GM13976 (cell line): ENCODE measurements at places on chromosomes 6 and 20.

DNA sequence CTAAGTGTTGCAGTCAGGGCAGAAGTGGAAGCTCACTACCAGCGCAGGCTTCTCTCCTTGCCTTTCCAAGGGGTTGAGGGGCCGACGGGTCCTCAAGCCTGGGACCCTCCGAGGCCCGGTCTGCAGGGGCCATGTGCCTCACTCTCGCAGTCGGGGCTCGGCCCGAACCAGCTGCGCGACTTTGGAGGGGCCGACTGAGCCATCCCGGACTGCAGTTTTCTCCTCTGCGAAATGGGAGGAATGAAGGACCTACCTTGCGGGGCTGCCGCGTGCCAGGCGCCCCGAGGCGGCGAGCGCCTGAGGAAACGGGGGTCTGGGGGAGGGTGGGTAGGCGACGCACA is 5.6 kb downstream of the LZTS3 start:
- DNase-seq, result peak; percentile 16

GRCh38 chr6:32194825-32195651 is 2.6 kb upstream of the GPSM3 start:
- DNase-seq, result no peak

DNA sequence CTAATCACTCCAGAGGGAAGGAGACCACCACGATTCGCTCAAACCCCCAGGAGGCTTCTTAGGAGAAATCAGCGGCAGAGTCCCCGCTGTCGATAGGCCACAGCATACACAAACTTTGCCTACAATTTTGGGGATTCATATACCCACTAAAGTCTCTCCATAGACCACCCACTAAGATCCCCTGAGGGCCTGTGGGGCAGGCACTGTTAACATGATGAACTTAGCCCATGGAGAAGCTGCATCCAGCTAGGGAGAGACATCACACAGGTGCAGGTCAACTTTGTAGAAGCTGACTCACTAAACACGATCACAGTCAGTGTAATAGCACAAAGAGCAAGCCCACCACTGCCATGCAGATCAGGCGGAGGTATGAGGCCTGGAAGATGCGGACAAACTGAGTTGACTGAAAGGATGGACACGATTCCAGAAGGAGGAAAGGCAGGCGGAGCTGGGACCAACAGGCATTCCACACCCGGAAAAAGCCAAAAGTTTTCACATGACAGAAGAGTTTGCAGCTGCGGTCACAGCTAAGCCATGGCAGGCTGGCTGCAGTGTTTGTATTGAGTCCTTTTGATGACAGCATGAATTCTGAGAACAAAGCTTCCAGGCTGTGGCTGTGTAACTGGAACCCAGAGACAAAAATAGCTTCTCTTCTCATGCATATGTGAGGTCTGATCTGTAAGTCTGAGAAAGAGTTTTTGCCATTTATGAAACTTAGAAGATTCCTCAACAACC is 75.7 kb upstream of the QKI start:
- DNase-seq, result no peak

- no peak for DNase-seq
Measured at GRCh38 chr20:58246346-58246745, 17.9 kb upstream of the ANKRD60 start.

DNA sequence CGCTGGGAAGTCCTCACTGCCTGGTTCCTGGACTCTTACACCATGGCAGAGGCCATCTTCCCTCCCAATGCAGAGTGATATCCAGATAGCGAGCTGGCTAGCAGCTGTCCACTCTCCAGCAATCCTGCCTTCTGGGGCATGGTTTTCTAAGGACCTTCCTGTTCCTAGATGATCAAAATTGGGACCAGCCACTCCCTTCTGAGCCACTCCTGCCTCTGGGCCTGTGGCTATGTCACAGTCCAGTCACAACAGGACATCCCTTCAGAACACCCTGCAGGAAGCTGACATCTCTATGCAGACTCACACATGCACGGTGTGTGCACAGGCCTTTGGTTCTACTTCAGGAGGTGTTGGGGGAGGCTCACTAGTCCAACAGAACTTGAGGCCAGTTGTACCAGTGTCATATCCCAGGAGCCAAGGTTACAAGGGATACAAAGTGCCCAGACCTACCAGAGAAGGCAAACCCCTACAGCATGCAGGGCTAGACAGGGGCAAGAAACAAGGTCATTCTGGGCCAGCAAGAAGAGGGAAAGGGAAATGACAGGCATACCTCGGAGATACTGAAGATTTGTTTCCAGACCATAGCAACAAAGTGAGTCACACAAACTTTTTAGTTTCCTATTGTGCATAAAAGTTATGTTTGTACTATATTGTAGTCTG is 2.7 kb upstream of the MCCD1 start:
- DNase-seq, result no peak

- no peak for DNase-seq
Measured at GRCh38 chr20:36854348-36855240, 21.3 kb upstream of the TLDC2 start.

- no peak for DNase-seq
Measured at GRCh38 chr20:38342713-38343310, 3.5 kb upstream of the LBP start.

DNA sequence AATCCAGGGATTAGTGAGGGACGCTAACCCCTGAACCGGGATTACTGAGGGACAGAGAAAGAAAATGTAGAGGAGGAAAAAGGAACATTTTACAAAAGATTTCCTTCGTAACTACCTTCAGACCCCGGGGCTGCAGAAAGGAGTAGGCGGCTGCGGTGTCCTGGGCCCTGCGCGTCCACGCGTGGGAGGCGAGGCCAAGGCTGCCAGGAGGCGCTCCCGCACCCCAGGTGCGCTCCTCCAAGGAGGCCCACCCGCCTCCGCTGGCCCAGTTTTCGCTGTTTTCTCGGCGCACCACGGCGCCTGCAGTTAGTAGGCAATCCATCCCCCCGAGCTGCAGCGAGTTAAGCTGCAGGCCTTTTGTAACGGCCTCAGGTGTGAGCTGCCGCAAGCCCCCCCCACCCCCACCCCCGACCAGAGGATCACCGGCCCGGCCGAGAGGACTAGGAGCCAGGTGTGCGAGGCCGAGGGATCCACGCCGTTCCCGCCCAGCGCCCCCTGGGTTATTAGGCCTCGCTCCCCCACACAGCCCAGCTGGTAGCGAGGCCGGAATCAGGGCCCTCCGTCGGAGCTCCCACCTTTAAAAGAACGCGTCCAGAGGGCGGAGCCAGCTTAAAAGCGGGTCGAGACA is 380.3 kb upstream of the ARID1B start:
- peak; percentile 14 for DNase-seq

DNA sequence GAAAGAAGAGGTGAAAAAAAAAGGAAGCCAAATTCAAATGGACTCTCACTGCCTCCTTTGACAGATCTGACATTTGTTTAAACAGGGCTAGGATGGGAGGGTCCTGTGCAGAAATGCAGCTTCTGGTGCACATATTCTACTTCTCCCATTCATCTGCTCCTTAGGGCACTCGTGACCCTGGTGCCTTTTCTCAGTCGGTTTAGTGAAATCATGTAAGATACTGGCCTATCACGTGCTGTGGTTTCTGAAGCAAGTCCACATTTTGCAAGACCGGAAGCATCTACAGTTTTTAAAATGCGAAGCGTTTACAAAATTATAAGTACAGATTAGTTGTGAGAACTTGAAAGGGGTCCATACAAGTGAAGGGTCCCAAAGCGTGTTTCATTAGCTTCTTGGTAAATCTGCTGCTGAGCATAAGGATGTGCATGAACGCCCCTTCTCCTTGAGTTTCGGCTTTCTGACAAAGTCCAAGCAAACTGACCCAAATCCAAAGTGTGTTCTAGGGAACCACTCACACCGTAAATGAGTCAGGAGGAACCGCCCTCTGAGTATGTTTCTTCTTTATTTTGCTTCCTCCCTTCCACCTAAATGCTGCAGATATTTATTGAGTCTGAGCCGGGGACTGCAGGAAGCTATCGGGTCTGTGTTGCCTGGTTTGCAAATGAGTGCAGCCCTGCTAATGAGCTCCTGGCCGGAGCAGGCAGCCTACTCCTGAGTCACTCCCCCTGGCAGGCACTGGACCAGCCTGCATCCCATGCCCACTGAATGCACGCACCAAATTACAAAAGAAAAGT is 323.8 kb upstream of the JARID2 start:
- DNase-seq, result no peak

GRCh38 chr6:34489207-34489805 is 23.4 kb downstream of the PACSIN1 start:
- no peak for DNase-seq

DNA sequence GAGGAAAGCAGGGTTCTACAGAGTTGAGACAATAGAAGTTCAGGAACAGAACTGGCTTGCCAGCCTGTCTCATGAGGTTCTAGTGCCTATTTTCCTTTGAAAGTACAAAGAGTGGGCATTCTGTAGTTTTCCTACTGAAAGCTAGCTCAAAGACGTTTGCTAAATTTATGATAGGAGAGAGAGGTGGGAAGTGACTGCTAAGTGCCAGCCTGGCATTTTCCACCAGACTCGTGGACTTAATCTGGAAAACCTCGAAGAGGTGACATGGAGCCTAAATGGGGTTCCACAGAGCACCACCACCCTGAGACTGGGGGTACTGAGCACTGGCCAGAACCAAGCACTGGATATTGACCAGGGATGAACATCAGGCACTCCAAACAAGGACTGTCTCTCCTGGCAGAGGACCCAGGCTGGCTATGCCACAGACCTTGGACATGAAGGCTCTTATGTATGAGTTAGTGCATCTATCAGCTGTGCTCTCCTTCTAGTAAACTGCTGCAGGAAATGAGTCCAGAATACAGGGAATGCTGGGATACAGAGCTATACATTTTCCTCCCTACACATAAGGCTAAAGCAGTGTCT is 7.1 kb downstream of the PEX6 start:
- DNase-seq, result no peak

DNA sequence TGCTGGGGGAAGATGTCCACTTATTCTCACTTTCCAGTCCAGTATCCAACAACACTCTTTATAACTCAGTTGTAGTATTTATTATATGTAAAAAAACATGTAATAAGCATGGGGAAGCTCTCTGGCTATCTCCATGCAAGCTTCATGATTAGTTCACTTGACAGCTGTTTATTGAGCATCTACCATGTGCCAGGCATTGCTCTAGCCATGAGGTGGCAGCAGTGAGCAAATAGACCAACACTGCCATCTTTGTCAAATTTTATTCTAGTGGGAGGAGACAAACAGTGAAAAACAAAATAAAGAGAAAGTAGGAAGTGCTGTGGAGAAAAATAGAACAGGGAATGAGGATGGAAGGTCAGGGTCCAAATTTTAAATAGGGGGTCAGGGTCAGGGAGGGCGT is 131.8 kb downstream of the CFAP61 start:
- DNase-seq, result no peak

DNA sequence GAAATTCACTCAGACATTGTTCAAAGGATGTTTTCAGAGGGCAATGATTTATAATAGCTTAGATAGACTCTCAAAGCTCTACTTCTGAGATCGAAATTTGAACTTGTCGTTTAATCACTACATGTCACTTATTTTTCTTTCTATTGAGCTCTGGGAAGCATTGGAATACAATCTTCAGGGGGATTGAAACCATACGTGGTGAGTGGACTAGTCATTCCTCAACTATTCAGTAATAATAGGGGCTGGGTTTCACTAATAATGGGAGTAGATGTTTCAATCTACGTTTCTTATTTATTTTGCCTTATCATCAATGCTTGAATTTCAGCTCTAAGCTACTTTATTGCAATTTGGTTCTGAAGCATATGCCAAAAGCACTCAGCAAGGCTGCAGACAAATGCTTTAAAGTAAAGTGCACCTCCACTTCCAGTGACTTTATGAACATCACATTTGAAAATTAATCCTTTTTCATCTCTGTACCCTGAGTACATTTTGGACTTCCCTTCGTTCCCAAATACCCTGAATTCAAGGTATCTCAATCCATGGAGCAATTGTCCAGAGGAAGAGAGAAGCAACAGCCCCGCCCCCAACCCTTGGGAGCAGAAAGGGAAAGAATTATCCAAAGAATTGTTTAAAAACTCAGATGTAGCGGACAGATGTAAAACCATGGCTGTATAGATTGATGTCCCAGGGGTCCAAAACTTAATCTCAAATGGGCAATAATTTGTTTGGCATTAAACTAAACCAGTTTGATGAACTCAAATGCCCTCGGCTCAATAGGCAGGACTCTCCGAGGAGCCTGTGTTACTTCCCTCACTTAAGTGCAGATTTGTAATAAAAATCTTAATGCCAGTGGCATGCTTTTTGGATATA is 68.1 kb downstream of the HFE start:
- DNase-seq, result peak; percentile 57

DNA sequence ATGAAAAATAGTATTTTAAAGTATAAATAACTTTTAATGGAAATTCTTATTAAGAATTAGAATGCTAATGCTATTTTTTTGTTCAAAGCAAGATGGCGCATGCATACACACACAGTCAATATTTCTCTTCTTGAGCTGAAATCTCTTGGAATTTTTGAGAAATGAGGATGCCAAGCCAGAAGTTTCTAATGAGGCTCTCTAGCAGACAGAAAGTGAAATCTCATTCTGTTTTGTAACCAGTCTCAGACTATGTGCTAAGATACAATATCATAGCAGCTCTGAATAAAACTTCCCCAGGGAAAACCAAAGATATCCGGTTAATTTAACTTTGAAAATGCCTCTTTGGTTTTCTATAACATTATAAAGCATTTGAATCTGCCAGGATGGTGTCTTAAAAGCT is 97.2 kb upstream of the HDAC2 start:
- DNase-seq, result no peak

DNA sequence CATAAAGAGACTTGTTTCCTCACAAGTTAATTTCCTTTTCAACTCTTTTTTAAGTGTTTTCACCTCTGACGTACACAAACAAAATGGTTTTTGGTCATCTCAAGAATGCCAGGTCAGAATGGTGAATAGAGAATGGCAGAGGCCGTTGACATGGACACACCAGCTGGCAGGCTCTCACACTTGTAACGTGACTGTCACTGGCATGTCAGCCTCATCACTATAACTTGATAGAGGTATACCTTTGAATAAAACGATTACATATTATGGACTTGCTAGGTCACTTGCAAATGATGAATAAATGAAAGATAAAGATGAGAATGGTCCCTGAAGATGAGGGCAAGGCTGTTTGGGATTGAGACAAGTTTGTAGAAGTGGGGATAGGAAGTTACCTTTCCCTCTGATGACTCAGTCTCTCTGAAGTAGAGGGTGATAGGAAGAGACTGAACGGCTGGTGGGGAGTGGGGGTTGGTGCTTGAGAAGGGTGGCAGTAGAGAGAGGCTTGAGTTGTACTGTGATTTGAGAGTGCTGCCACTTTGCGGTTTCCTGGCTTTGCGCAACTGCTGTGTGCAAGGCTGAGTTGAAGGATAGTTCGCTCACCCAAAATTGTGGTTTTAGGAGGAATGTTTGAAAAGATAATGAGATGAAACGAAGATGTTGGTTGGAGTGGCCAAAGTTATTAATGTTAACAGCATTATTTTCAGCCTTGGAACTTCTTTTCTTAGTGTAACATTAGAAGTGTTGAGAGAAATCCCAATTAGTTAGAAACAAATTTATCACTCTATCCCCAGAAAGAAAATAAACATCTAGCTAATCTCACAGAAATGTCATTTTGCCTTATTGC is 30.3 kb downstream of the TBPL1 start:
- no peak for DNase-seq

- DNase-seq, result no peak
Measured at GRCh38 chr6:160344271-160344670, 3.9 kb upstream of the SLC22A3 start.
